Inflammatory macrophage (primary cell): ENCODE measurements at places on chromosomes 2 and 18.

- DNase-seq, result no peak
These were observed 50.1 kb downstream of the ATP8B1 start for GRCh38 chr18:57753063-57753462.

DNA sequence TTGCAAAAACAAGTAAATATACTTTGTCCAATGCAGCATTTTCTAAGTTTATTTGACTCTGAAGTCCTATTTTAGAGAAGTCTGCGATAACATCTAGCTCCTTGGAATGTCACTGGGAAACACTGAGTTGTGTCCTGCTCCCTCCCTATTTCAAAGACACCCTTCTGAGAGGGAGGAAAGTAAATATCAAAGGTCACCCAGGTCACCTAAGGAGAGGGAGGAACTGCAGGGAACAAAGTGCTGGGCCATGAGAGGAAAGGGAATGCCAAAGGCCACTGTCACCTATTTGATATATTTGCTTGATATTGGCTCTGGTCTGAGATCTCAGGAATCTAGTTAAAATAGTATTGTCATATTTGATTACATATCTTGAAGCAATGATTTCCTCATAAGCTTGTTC, 201.3 kb downstream of the GCA start:
- DNase-seq, result no peak

GRCh38 chr2:237533668-237534161, 32.7 kb upstream of the PRLH start:
- peak; percentile 21 for DNase-seq

DNA sequence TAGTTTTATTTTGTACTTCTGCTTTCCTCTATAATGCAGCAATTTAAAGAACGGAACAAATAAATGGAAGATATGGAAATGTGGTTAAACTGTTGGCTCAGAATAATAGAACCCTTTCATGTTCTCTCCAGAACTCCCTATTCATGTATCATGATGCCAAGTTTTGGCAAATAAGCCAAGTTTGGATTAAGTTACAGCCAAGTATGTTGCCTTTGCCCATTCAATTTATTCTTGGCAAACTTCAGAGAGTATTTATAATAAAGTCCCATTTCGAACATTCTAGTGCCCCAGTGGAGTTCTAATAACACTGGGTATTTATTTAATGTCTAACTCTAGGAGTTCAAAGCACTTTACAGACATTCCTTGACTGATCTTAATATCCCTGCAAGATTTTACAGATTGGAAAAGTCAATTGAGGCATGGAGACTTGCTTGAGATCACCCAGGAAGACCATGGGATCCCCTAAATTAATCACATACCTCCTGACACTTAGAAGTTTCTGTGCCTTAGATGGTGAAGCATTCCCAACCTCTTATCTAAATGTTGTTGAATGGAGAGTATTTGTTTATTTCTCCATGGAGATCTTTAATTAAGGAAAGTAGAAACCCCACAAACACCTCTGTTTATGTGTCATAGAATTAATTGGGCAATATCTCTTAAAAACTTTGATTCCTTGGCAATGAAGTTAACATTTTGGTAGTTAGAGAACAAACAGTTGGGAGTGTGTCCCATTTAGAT, 106.7 kb downstream of the ACKR3 start:
- no peak for DNase-seq

DNA sequence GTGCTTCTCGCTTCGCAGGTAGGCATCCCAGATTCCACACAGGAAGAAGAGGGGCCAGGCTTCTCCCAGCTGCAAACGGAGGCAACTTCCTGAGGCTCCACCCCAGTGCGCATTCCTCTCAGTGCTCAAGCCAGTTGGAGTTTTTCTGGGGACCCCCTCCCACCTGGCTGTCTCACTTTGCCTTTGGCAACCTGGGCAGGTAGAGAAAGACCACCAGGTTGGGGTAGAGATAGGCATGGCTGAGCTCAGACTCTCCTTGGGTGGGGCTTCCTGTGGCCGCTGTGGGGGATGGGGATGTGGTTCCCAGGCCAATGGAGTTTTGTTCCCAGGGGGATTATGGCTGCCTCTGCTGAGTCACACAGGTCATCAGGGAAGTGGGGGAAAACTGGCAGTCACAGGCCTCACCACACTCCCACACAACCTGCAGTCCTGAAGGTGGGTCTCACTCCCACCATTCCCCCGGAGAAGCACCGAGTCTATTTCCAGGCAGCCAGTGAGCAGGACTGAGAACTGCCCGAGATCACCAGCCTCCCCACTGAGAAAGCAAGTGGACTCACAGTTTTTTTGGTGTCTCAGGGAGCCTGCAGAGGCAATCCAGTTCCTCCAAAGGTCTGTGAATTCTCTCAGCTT, 38.1 kb downstream of the SLC39A10 start:
- no peak for DNase-seq
